ENCODE measurements at places on chromosomes 5 and 9.

DNA sequence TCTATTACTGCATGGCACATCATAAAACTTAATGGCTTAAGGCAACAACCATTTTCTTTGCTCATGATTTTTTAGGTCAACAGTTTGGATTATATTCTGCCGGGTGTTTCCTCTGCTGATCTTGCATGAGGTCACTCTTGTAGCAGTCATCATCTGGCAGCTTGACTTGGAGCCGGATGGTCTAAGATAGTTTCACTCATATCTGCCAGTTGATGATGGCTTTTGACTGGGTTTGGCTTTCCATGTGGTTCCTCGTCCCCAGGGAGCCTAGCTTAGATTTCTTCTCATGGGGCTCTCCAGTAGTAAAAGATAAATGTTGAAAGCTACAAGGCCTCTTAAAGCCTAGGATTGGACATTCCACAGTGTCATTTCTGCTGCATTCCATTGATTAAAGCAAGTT is 27.4 kb downstream of the LNPEP start:
- no peak for DNase-seq

- DNase-seq = no peak
Measured at GRCh38 chr5:141596867-141597266, 21.9 kb downstream of the DIAPH1 start.

- peak; percentile 35 for DNase-seq
Measured at GRCh38 chr5:138706655-138707480, 46.4 kb upstream of the CTNNA1 start.

GRCh38 chr5:851553-851952 is 767 bp upstream of the ZDHHC11 start:
- no peak for DNase-seq
